ENCODE measurements at places on chromosomes 3 and 15. TPM values are rescaled to one million over a fixed set of nuclear protein-coding genes. Genes with fewer than 3 reads are reported as not detected.

CCDC39 gene
- polyA plus RNA-seq, result not detected

FRMD5 gene
- polyA plus RNA-seq, result 0.51 TPM

HTR3E gene
- polyA plus RNA-seq, result not detected

LTK gene
- 1.2 TPM for polyA plus RNA-seq

SNX22 gene
- 7.5 TPM for polyA plus RNA-seq

PAK2 gene
- 25.6 TPM for polyA plus RNA-seq

- no peak for DNase-seq
Measured at GRCh38 chr3:128914966-128915645, 35.7 kb downstream of the ACAD9 start.

DNA sequence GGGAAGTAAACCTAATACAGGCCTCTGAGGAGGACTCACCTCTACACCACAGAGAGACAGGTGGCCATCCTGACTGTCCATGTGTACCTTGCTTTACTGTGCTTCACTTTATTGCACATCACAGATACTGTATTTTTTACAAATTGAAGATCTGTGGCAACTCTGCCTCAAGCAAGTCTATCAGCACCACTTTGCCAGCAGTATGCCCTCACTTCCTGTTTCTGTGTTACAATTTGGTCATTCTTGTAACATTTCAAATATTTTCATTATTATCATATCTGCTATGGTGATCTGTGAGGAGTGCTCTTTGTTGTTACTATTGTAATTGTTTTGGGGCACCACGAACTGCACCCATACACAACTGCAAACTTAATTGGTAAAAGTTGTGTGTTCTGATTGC, 78.0 kb downstream of the BBX start:
- no peak for DNase-seq

DNA sequence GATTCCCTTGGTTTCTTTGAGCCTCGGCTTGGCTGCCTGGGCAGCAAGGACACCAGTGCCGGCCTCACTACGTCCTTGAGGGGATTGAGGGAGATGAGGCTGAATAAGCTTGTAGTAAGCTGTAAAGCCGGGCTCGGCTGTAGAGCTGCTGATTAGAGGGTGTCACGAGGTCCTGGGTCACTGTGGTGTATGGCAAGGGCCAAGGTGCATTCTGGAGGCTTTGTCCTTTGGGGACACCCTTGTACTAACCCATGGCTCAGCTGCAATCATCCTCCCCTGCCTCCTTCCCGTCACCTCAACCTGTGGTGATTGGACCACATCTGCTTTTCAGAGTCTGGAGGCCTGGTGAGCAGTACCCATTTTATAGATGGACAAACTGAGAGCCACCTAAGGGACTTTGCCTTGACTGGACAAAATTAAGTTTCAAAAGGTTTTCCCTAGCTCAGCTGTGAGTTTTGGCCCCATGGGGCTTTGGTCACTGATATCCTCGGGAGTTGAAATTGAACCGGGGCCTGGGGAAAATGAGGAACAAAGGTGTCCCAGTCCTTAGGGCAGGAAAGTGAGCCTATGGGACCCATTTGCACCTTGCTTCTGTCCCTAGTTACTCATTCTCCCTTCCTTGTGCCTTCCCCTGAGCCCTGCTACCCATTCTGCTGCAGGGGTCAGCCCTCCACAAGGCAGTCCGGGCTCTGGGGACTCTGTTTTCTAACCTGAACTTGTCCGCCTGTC, 2.4 kb downstream of the SLC6A6 start:
- DNase-seq, result peak; percentile 67

DNA sequence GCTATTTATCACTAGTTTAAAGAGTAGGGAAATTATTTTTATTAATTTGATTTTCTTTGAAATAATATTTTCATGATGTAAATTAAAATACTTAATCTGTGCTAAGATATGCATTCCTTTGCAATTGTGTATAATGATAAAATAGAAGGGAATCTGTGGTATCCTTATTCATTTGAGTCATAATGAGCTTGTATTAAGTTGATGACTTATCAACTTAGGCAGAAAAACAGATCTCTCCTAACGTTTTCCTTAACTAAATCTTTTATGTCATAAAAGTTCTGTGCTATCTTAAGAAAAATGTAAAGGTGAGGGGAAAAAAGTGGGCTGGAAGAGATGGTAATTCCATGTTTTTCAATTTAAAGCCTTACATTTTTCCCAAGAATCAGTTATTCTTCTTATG, 1.9 kb downstream of the FGF7 start:
- DNase-seq, result no peak

GRCh38 chr15:100653608-100654007, 51.2 kb downstream of the ASB7 start:
- no peak for DNase-seq

GRCh38 chr15:60426870-60427508, 29.2 kb upstream of the ANXA2 start:
- DNase-seq, result peak; percentile 23

- DNase-seq, result no peak
Measured at GRCh38 chr15:101088271-101088670, 163.6 kb downstream of the CHSY1 start.

- DNase-seq, result no peak
Measured at GRCh38 chr3:186400662-186401061, 38.6 kb upstream of the DGKG start.

GRCh38 chr3:123724306-123724705, 139.5 kb upstream of the HACD2 start:
- no peak for DNase-seq

DNA sequence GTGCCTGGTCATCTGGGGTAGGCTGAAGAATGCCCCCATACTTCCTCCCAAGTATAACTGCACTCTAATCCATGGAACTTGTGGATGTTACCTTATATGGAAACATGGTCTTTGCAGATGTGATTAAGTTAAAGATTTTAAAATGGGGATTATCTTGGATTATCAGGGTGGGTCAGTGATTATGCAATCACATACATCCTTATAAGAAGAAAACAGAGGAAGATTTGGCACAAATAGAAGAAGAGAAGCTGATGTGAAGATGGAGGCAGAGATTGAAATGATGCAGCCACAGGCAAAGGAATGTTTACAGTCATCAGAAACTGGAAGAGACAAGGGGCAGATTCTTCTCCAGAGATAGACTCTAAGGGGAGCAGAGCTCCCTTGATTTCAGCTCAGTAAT, 1.8 kb upstream of the MRPS22 start:
- DNase-seq, result no peak

DNA sequence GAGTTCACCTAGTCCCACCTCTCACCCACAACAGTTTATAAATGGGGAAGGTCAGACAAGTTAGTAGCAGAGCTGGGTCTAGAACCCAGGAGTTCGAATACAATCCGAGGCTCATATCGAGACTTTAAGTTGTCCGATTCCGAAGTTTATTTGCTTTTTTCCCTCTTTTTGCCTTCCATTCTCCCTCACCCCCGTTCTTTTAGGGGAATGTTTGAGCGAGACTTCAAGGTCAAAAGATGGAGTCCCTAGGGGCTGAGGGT, 7.3 kb downstream of the BCL6 start:
- DNase-seq, result no peak

Measured in hepatocyte (in vitro differentiated cells).